ENCODE measurements at places on chromosomes 5 and 9. TPM values are rescaled to one million over a fixed set of nuclear protein-coding genes. Genes with fewer than 3 reads are reported as not detected.

The OLFML2A gene
- 0.88 TPM for total RNA-seq

DNA sequence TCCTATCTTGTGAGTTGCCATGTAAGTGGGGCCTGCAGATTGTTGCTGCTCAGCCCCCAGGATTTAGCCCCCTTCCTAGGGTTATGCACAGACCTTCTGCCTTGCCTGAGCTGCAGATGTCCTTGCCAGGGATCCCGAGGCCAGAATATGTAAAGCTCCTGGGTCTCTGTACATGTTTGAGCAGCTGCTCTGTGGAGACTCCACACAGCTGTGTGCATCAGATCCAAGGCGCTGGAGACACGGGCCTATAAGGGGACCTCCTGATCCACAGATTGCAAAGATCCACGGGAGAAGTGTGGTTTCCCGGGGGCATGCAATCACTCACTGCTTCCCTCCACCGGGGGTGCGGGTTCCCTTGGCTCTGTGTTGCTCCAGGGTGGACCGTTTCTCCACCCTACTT lies 28.9 kb downstream of the TAF11L14 start:
- no peak for DNase-seq

DNA sequence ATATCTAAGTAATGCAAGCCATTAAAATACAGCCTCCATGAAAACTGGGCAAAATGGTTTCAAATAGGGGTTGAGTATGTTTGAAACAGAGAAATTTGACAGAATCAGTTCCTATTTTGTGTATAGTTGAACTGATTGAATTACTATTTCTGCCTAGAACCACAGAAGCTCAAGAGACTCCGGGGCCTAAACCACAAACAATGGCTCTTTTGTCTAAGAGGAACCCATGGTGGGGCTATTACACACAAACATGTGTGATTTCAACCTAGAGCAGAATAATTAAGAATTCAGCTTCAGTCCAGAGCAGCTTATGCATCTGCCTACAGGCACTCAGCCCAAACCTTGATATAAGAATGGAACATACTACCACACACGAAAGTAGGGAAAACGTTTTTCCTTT lies 171.2 kb upstream of the MPDZ start:
- no peak for DNase-seq

DNA sequence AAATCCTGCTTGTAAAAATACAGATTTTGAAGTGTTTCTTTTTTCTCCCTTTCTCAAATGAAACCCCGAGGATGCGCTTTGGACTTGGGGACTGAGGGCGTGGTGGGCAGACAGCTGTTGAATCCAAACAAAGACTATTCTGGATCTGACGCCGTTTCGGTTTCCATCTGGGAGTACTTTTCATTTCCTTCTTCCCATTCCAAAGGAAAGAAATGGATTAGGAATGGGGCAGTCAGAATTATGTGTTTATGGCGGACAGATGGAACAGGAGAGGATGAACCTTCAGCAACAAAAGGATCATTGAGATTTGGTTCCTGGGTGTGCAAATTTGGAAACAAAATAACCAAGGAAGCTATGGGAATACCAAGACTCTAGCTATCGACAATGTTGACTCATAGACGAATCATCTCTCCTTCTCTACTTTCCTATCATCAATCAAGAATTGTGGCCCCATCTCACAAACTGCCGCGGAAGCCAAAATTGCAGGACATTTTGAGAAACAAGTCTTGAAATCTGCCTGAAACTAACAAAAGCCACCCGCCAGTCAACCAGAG lies 300.6 kb downstream of the PARP8 start:
- DNase-seq, result no peak

GRCh38 chr9:36882594-36882993 lies 151.5 kb downstream of the PAX5 start:
- peak; percentile 35 for DNase-seq

GRCh38 chr5:56589481-56589860 lies 225.9 kb upstream of the MAP3K1 start:
- no peak for DNase-seq

DNA sequence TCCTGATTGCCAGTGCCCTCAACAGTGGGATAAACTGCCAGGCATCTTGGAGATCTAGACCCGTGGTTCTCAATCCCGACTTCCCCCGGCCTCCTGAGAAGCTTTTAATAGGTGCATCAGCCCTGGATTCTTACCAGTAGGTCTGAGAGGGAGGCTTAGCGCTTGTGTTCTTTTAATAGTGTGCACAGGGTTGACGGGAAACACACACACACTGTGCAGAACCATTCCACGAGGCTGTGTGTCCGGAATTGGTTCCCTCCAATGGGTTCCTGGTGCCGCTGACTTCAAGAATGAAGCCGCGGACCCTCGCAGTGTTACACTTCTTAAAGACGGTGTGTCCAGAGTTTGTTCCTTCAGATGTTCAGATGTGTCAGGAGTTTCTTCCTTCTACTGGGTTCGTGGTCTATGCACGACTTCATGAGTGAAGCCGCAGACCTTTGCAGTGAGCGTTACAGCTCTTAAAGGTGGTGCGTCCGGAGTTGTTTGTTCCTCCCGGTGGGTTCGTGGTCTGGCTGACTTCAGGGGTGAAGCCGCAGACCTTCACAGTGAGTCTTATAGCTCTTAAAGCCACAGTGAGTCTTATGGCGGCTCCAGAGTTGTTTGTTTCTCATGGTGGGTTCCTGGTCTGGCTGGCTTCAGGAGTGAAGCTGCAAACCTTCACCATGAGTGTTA lies 46.6 kb upstream of the PRSS3 start:
- DNase-seq, result no peak

DNA sequence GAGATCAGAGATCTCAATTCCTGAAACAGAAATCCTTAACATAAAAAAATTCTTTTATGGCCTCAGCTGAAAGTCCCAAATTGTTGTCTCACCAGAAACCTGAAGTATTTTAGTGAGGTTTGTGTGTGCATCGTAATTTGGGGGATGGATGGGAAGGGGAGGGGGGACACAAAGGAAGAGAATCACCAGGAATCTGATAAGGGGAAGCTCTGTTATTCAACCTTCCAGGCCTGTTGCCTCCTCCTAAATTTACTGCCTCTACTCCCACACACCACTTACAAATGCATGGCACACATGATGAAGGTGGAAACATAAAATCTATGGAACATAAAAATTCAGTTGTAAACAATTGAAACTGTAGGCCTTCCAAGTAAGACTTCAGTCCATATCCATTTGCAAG lies 97.7 kb downstream of the NPR3 start:
- DNase-seq, result no peak

Data from Peyer's patch (tissue), 4 donors.